Cerebellum (tissue), 4 donors: ENCODE measurements at places on chromosomes 4 and X. TPM values are rescaled to one million over a fixed set of nuclear protein-coding genes. Genes with fewer than 3 reads are reported as not detected.

The NEUROG2 gene
- total RNA-seq = 7.8 TPM

The RAB39B gene
- 20.1 TPM for total RNA-seq

GRCh38 chr4:2286904-2287593 lies 25.1 kb upstream of the MXD4 start:
- DNase-seq = no peak

The SPATA4 gene
- total RNA-seq = 0.09 TPM
